NCI-H345 (cell line): ENCODE measurements at places on chromosomes 2 and 18.

GRCh38 chr2:180222644-180223043, 215.5 kb upstream of the CWC22 start:
- no peak for DNase-seq

- DNase-seq, result peak; percentile 54
These were observed 2.0 kb downstream of the BCL11A start for GRCh38 chr2:60551240-60552077.

DNA sequence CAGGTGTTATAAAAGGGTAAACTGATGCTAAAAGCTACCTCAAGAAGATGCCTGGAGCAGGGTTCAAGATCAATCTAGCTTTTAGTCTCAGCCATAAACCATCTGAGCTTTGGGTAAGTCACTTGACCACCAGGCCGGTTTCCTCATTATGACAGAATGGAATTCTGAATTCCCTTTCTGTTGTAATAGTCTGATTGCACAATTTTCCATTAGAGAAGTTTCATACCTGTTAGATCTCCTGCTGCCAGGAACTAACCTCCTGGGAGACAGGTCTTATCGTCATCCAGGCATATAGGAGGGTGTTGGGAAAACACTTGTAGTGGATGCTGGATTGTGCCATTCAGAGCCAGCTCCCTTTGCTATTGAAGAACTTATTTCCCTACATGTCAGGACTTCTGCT, 272.5 kb downstream of the TDRD15 start:
- DNase-seq, result peak; percentile 50

DNA sequence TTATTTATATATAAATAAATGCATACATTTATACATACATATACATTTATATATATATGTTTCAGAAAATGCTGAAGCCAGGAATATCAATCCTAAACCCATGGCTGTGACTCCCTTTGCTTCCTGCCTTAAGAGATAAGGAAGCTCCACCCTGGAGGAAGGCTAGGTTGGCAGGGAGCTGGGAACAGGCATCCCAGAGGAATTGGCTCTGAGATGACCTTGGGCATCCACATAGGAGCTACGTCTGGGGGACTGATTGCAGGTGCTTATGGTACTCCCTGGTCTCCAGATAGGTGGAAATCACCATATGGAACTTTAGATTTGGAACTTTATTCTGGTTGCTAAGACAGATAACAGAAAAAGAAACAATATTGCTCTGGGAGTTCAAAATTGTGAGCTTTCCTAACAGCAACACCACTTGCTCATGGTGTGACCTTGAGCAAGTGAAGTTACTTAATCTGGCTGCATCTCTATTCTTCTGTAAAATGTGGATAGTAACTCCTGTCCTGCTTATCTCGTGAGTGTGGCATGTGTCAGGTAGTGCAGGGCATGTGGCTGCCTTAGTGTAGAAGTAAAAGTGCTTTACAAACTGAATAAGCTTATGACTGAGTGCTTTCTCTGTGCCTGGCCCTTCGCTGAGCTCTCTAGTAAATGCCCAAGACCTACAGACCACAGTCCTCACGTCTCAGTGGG, 341.0 kb downstream of the MEIS1 start:
- DNase-seq, result no peak

- no peak for DNase-seq
These were observed 2031.3 kb upstream of the CELF4 start for GRCh38 chr18:39596891-39597290.

DNA sequence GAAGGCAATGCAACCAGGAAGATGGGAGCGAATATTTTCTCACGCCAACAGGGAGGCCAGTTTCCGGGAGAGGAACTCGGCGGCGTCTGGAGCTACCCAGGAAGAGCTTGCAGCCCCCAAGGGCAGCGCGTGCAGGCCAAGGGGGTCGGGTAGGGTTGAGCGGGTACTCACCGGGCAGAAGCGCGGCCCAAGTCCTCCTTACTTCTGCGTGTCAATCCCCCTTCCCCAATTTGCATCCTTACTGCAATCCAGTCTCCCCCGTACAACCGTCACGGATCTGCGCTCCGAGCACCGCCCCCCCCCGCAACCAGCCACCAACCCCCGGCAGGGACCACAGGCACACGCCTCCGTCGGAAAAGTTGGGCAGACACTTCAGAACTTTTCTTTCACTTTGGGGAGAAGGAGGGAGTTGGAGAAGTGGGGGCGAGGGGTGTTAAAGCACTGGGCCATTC, 1.3 kb downstream of the ATP8B1 start:
- DNase-seq, result no peak

- no peak for DNase-seq
These were observed 3.1 kb upstream of the ZEB2 start for GRCh38 chr2:144522897-144523595.

DNA sequence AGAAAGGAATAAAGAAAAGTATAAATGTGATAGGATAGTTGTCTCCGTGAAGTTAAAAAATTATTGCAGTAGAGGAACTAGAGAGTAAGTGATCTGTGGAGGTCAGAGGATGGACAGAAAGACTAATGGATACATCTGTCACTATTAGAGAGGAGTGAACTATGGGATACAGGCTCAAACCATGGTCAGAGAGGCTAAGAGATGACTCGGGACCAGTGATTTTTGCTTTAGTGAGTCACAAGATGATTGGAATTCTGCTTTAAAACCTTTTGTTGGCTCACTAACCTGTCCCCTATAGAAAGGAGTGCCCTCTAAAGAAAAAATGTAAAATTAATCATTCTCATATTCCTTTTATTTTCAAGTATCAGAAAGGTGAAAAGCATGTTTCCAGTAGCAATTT, 30.3 kb downstream of the ALMS1 start:
- DNase-seq, result no peak

DNA sequence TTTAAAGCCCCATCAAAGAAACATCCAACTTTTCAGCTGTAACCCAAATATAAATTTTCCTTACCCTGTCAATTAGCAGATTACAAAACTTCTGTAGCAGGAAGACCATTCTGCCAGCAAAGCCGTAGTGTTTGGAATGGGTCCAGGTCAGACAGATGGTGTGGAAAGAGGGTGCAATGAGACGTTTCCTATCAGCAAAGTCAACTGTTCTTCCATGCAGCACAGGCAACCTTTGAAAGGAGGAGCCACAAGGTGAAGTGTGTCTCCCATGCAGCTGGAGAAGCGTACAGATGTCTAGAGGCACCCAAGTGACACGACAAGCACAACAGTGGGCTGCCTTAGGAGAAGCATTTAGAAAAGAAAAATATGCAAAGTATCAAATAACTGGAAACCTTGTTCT, 83.7 kb downstream of the SP3 start:
- peak; percentile 82 for DNase-seq

GRCh38 chr2:128797533-128797932, 478.9 kb upstream of the HS6ST1 start:
- no peak for DNase-seq
